T-cell (primary cell): ENCODE measurements at places on chromosomes 7 and 10. TPM values are rescaled to one million over a fixed set of nuclear protein-coding genes. Genes with fewer than 3 reads are reported as not detected.

DNA sequence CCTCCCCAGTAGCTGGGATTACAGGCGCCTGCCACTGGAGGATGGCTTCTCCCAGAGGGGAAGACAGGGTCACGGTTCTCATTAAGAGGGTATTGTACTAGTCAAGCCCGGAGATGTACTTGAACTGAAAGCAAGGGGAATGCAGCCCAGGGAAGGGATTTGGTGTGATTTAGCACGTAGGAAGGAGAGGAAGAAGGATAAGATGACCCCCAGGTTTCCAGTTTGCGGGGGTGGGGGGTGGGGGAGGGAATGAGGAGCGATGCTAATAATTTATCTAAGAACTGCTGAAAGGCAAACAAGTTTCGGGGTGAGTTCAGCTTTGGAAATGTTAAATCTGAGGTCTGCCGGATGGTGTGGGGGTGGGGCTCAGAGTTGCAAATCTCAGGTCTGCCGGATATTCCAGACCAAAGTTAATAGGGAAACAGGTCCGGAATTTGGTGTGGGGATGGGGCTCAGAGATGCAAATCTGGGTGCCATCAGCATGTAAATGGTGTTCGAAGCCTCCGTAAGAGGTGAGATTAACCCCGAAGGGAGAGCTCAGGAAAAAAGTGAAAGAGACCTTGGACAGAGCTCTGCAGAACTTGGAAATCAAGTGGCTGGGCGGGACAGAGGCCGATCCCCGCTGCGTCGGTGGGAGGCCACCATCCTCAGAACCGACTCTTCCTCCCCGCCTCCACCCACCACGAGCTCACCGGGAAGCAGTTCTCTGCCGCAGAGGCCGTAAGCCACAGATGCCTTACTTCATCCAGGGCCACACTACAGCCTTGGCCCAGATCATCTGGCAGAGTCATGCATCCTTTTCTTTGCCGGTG, 1.6 kb upstream of the SEPHS1 start:
- peaks cover 20% of the 10 kb centered on the region for H3K4me1 ChIP-seq
- H3K27ac ChIP-seq, result peak overlapping the region; percentile 16
- no peaks in the 10 kb centered on the region for H3K36me3 ChIP-seq
- no peak for DNase-seq
- H3K27me3 ChIP-seq, result no peaks in the 10 kb centered on the region

DNA sequence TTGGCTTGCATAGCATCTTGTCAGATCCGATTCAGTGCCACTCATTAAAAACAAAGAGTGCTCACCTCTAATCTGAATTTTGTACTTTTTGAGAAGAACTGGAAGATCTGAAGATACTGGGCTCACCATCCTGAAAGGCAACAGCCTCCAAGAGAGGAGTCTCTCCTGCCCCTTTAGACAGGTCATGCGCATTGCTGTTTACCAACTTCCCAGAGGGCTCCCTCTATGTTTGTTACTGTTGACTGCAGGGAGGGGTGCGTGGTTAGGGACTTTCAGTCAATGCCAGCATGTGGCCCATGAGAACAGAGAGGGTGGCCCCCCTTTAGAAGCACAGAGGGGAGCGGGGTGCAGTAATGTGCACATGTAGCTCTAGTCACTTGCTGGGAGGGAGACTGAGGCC, 33.2 kb upstream of the CABCOCO1 start:
- DNase-seq, result no peak
- no peaks in the 10 kb centered on the region for H3K27me3 ChIP-seq
- H3K4me1 ChIP-seq, result no peaks in the 10 kb centered on the region
- no peaks in the 10 kb centered on the region for H3K36me3 ChIP-seq
- H3K27ac ChIP-seq, result no peak overlapping the region

FAM20C gene
- total RNA-seq, result 1.6 TPM

DNA sequence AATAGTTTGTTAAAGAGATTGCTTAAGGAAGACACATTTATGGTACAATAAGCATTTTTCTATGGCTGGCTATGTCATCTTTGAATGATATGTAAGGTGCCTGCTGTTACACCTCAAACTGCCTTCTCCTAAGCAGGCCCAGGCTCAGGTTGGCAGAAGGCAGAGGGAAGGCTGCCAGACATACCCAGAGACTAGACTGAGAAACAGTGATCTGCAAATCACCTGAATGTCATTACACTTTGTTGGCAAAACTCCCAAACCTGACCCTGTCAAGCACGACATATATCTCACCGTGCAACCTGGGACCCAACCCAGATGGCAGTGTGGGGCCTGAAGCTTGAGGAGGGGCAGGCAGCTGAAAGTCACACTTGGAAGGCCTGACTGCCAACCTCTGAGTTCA, 136.6 kb upstream of the TARP start:
- no peak overlapping the region for H3K27ac ChIP-seq
- H3K4me3 ChIP-seq, result no peak overlapping the region
- H3K36me3 ChIP-seq, result no peaks in the 10 kb centered on the region
- no peak for DNase-seq
- peaks cover 12% of the 10 kb centered on the region for H3K4me1 ChIP-seq

GRCh38 chr10:61942604-61943461, 41.3 kb downstream of the ARID5B start:
- DNase-seq, result no peak
- H3K4me3 ChIP-seq, result no peak overlapping the region
- peak overlapping the region; percentile 87 for H3K27ac ChIP-seq
- H3K27me3 ChIP-seq, result no peaks in the 10 kb centered on the region

PDZD7 gene
- 2.4 TPM for total RNA-seq

DNA sequence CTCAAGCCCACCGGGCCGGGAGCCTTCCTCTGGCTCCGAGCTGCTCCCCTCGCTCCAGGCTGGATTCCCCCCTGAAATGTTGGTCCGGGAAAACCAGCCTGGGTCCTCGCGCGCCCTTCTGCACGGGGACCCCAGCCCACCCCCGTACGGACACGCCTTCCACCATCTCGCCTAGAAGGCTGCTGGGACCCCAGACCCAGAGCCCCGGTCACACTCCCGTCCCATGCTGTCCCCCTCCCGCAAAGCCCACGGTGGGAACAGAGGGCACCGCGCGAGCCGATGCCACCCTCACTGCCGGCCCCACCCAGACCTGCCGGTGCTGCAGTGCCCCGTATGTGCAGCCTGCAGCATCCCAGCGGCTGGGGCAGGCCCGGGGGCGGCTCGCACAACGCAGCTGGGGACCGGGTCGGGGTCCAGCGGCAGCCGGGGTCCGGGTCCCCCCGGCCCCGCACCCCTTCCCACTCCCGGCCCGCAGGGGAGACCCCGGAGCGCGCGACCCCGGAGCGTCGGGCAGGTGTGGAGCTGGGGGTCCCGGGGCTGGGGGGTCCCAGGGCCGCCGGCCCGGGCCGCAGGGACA, 871 bp downstream of the SPOCK2 start:
- peaks cover 3% of the 10 kb centered on the region for H3K36me3 ChIP-seq
- H3K4me1 ChIP-seq, result peaks cover 49% of the 10 kb centered on the region
- no peaks in the 10 kb centered on the region for H3K27me3 ChIP-seq
- peak overlapping the region; percentile 97 for H3K27ac ChIP-seq
- peak; percentile 52 for DNase-seq
